ENCODE measurements at places on chromosomes 13 and 19. TPM values are rescaled to one million over a fixed set of nuclear protein-coding genes. Genes with fewer than 3 reads are reported as not detected.

Gene ACP5
- polyA plus RNA-seq = 2.7 TPM

Gene ELSPBP1
- not detected for polyA plus RNA-seq

Gene SMAD9
- 14.4 TPM for polyA plus RNA-seq

Gene ZNF682
- polyA plus RNA-seq = 3.9 TPM

Gene C13orf42
- polyA plus RNA-seq = not detected

Gene GRWD1
- polyA plus RNA-seq = 22.3 TPM

Gene TBCB
- polyA plus RNA-seq = 101 TPM

All from muscle of back (tissue), 13 donors.